Hindlimb muscle (tissue), 1 donor: ENCODE measurements at places on chromosomes 16 and 17. TPM values are rescaled to one million over a fixed set of nuclear protein-coding genes. Genes with fewer than 3 reads are reported as not detected.

Gene LRRC46
- 1.5 TPM for polyA plus RNA-seq

Gene WNT9B
- 0.08 TPM for polyA plus RNA-seq

Gene SYNGR3
- polyA plus RNA-seq, result 2.1 TPM

Gene DNAAF1
- polyA plus RNA-seq, result 0.41 TPM
